ENCODE measurements at places on chromosomes 1 and 21.
A peak's percentile ranks its signal among the peaks of the same experiment; 100 is the strongest.

- DNase-seq, result no peak
These were observed 33.1 kb downstream of the SLC2A7 start for GRCh38 chr1:8992936-8993687.

GRCh38 chr1:53132176-53132575 lies 10.3 kb downstream of the SLC1A7 start:
- DNase-seq, result no peak

GRCh38 chr1:119646521-119647227 lies 1.4 kb downstream of the ZNF697 start:
- DNase-seq, result no peak

DNA sequence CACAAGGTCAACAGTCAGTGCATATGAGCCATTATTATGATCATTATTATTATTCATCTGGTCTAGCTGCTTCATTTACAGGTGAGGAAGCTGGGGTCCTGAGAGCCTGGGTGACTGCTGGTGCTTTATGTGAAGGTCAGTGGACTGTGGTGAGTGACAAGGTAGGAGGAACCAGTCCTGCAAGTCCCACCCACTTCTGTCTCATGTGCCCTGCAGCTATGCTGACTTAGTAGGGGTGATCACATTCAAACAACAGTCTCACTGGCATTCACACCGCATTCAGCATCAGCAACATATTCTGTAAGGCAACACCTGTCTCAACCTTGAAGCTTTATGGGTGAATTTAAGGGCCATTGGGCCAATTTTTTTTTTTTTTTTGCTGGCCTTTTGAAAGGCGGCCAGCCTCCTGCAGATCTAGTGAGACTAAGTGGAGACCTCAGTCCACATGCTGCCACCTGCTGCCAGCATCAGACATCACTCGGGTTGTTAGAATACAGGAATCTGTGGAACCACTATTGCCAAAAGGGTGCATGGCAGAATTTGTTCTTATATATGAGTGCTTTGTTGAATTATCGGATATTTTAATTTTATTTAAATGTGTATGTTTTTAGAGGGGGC lies 59.9 kb upstream of the CACNA1E start:
- peak; percentile 47 for DNase-seq

DNA sequence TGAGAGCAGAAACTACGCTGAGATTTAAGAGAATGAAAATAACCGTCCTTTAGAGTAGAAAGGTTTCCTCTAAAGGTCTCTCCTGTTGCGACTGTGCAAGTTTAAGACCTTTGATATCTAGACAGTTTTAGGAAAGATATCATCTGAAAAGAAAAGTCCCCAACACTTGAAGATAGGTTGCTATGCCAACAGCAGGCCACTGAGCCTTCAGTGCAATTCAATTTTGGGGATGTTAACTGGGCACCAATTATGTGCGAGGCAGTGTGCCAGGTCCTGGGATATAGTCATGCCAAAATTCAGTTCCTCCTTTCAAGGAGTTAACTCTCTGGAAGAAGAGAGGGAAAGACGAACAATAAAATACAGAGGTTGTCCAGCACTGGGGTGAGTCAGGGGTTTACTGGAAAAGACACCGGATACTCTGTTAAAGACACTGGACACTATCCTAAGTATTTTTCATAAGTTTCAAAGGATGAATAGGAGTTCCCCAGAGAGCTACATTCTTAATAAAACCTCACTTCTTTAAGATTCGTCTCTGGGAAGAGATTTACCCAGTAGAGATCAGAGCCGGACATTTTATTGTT lies 25.5 kb upstream of the ZNF281 start:
- DNase-seq, result no peak

DNA sequence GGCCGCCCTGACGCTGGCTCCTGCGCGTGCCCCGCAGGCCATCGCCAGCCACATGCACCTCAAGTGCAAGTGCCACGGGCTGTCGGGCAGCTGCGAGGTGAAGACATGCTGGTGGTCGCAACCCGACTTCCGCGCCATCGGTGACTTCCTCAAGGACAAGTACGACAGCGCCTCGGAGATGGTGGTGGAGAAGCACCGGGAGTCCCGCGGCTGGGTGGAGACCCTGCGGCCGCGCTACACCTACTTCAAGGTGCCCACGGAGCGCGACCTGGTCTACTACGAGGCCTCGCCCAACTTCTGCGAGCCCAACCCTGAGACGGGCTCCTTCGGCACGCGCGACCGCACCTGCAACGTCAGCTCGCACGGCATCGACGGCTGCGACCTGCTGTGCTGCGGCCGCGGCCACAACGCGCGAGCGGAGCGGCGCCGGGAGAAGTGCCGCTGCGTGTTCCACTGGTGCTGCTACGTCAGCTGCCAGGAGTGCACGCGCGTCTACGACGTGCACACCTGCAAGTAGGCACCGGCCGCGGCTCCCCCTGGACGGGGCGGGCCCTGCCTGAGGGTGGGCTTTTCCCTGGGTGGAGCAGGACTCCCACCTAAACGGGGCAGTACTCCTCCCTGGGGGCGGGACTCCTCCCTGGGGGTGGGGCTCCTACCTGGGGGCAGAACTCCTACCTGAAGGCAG lies 23.4 kb upstream of the ARF1 start:
- DNase-seq, result no peak

DNA sequence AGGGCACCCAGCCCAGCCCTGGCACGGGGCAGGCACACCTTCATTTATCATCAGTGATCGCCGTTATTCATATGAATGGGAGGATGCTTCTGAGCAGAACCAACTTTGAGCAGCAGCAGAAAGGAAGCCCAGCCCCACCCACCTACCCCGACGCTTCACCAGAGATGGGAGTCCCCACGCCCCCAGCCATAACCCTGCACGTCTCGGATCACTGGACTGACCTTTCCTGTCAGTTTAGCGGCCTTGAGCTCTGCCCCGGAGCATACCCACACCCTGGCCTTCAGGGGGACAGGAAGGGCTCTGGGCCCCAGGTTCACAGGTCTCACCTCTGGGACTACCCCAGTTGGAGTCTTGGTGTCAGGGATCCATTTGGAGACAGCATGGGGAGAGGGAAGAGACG lies 18.1 kb downstream of the LRP8 start:
- DNase-seq, result no peak

- DNase-seq, result no peak
These were observed 15.0 kb downstream of the NFIA start for GRCh38 chr1:61097317-61097716.

DNA sequence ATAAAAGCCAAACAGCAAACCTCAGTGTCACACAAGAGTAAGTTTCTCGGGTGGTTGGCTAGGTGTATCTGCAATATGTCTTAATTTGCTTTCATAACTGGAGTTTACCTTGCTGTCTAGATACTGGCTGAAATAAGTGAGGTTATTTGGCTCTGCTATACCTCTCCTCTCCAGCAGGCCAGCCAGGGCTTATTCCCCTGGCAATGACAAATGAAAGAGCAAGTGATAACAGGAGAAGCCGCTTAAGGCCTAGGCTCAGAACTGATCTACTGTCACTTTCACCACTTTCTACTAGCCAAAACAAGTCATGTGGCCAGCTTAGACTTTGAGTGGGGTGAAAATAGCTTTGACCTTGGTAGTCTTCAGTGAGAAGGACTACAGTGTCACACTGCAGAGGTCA lies 4.8 kb upstream of the RPE65 start:
- DNase-seq, result no peak

DNA sequence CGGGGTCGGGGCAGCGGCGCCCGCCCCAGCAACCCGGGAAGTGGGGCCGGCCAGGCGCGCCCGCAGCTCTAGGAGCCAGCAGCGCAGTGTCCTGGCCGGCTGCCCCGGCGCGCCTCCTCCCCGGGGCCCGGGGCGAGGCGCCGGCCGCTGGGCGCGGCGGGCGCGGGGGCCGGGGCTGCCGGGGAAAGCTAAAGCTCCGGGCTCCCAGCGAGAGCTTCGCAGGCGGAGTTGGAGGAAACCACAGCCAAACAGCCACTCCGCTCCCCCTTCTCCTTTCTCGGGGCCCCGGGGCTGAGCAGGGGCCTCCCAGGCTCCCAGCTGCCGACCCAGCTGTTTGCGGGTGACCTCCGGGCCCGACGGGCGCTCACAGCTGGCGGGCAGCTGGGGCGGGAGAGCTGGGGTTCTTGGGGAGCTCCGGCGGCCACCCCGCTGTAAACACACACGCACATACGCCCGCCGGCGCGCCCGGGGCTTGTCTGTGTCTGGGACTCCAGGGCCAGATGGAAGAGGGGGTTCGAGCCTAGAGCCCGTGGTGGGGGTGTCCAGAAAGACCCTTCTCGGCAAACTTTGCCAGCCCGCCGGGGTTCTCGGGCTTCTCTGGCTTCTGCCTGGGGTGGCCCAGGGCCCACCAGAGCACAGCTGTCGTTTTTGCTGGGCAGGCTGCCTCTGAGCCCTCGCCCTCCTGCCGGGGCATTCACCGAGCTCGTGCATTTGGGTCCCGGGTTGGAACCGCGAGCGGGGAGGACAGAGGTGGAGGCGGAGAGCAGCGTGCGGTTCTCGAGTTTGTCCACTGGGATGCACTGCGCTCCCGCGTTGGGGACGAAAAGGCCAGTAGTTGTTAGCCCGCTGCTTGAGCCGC lies 1.5 kb downstream of the AJAP1 start:
- peak; percentile 27 for DNase-seq

GRCh38 chr1:192849442-192849841 lies 40.6 kb downstream of the RGS2 start:
- no peak for DNase-seq

DNA sequence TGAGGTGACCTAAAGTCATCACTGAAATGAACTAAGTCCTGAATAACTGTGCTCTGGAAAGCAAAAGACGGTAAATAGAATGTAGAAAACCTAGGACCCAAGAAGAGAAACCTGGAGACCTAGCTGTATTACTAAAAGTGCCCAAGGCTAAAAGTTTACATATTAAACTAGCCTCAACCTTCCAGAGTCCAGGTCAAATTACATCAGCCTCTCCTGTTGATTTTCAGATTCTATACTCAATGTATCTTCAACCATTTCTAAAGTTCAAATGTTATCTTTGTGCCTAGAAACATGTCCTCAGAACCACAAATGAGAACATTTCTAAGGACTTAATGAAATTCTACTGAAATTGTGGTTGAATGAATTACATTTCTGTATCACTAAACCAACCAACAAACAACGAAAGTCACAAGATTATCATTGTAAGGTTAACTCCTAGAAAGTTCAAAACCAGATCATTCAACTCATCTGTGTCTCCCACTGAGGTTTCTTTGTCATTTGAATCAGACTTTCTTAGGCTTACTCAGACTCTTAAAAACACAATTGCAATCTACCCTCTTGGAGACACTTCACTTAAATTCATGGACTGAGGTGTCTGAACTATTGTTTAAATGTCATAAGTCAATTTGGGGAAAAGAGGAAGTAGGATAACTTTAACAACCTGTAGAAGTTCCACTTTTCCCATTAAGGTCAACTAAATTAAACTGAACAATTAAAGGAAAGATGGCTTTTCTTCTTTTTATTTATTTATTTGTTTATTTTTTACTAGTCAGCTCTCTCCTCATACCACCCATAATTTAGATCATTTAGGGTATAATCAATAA lies 207.7 kb downstream of the BARHL2 start:
- DNase-seq, result no peak

GRCh38 chr1:18288722-18289121 lies 181.1 kb downstream of the IGSF21 start:
- no peak for DNase-seq

- DNase-seq, result no peak
These were observed 1.7 kb downstream of the PRRX1 start for GRCh38 chr1:170665629-170666028.

Data from activated T-cell treated with anti-CD3 and anti-CD28 coated beads, Interleukin-2, amount 50 U/mL, for 48 hours (primary cell).